ENCODE measurements at places on chromosomes 4 and X.

DNA sequence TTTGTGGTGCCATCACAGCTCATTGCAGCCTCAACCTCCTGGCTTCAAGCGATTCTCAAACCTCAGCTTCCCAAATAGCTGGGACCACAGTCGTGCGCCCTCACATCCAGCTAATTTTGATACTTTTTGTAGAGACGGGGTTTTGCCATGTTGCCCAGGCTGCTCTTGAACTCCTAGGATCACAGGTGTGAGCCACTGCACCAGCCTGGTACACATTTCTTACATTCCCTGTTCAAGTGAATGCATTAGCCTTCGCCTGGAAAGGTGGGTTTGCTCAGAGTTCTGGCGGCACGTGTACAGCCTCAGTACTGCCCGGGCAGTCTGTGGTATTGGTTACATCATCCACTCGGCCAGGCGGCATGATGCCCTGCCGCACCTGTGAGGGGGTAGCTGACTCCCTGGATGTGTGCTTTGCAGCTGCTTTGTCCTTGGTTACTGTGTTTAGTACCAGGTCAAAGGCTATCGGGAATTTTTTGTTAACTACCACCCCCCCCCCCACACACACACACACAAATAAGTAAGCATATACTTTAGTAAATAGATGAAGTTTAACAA lies 57.1 kb downstream of the TNIP2 start:
- no peak for DNase-seq

- no peak for DNase-seq
Measured at GRCh38 chr4:174926958-174927357, 8.8 kb downstream of the ADAM29 start.

DNA sequence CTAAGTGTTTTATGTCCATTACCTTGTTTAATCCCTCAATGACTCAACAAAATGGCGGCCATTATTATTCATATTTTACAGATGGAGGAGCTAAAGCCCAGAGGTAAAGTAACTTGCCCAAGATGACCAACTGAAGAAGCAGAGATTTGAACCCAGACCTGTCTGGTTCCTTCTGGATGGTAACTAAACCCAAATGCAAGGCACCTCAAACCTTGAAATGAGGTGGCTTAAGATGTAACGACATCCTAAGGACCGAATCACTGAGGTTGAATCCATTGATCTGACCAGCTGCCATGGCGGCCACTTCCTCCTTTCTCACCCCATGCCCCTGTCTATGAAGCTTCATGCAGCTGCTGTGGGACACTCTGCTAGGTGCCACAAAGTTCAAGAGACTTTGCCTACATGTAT lies 932 bp downstream of the TLR10 start:
- DNase-seq: no peak

GRCh38 chr4:159398236-159398638 lies 295.4 kb downstream of the RAPGEF2 start:
- no peak for DNase-seq

GRCh38 chr4:165301833-165302232 lies 25.6 kb upstream of the MSMO1 start:
- no peak for DNase-seq

GRCh38 chr4:3285558-3286334 lies 7.1 kb upstream of the RGS12 start:
- no peak for DNase-seq

DNA sequence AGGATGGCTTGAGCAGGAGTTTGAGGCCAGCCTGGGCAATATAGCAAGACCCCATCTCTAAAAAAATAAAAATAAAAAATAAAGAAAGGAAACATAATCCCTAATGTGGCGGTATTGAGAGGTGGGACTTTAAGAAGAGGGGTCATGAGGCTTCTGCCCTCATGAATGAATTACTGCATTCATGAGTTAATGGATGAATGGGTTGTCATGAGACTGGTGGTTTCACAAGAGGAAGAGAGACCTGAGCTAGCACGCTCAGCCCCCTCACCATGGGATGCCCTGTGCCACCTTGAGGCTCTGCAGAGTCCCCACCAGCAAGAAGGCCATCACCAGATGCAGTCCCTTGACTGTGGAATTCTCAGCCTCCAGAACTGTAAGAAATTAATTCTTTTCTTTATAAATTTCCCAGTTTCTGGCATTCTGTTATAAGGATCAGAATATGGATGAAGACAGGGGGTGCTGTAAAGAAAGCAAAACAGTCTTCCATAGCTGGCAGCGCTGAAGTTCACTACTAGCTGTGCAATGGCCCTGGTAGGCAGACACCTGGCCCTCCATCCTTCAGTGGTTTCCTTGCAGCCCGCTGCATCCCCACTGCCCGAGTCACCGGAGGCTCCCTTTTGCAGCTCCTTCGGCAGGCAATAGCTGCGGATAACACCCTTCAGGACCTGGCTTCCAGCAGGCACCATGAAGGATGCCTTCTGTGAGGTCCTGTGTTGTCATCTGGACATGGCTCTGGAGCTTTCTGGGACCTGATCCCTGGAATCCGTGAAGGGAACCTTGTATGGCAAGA lies 44.8 kb upstream of the NSG1 start:
- no peak for DNase-seq

DNA sequence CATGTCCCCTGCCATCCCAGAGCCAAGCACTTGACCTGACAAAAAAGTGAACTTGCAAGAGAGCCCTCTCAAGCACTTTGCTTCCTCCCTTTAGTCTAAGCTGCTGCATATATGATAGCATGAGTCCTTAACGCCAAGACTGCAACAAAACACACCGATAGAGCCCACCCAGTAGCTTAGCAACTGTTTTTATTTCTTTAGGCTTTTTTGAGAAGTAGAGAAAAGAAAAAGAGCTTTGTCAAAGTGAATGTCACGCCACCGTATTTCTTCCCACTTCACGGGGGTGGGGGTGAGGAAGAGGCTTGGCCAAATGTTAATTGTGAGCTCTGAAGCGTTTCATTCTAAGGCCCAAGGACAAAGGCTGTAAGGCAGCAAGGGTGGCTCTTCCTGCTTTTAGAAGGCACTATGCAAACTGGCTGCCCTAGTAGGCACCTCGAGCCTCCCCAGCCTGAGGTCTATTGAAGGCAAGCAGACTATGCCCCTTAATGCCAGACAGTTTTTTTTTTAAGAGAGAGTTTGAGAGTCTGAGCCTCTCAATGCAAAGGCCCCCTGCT lies 138.6 kb downstream of the HS6ST2 start:
- no peak for DNase-seq

GRCh38 chr4:113849771-113850170 lies 88.2 kb upstream of the CAMK2D start:
- no peak for DNase-seq

DNA sequence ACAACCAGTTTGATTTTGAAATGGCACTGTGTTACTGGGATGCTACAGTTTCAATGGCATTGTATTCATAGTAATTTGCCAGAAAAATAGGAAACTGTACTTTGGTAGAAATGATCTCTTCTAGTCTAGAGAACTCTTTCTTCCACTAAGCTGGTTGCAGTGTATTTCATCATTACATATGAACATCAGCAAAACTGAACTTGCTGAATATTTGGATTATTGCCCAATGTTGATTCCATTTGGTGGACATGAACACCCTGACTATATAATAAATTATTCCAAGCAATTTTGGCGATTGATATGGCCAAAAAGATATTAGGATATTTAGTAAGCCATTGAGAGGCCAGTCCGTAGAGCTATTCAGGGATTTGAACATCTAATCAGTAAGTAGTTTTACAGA lies 191.8 kb upstream of the CXorf66 start:
- DNase-seq: no peak

GRCh38 chrX:100980608-100981497 lies 11.3 kb downstream of the ARL13A start:
- DNase-seq: no peak

DNA sequence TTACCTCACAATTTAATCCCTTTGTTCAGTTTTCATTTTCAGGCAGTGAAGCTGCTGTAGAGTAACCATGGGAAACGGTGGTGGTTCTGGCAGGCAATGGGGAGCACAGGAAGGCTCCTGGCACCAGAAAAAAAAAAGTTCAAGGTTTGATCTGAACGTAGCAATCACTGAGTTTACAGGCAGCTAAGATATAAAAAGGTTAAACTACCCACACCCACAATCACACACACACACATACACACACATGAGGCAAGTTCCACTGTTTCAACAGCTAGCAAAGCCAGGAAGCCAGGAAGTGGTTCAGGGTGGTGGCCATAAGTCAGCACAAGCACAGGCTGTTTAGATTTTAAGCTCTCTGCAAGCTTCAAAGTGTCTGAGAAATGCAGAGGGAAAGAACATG lies at the start of gene SULT1B1:
Gene SULT1B1, minus strand, starts transcription at position 166 of the 400 bp plus-strand sequence. CDS start 5,403 bp downstream, outside the sequence.
- DNase-seq: peak; percentile 35

- DNase-seq: no peak
Measured at GRCh38 chrX:38768079-38768478, 33.2 kb upstream of the MID1IP1 start.

DNA sequence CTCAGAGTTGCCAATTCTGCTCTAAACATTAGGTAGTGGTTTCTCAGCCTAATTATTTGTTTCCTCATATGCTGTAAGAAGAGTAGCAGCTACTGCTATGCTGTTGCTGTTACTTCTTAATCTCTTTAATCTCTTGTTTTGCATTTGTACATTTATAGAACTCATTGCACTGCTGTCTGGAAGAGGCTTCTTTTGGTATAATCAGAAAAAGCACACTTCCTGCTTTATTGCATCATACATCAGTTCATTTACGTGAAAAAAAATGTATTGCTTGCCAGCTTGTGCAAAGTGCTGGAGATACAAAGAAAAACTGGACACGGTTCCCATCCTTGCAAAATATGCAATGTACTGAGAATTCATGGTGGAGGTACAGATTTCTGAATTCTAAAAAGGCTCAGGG lies 332.0 kb downstream of the GRXCR1 start:
- DNase-seq: no peak

DNA sequence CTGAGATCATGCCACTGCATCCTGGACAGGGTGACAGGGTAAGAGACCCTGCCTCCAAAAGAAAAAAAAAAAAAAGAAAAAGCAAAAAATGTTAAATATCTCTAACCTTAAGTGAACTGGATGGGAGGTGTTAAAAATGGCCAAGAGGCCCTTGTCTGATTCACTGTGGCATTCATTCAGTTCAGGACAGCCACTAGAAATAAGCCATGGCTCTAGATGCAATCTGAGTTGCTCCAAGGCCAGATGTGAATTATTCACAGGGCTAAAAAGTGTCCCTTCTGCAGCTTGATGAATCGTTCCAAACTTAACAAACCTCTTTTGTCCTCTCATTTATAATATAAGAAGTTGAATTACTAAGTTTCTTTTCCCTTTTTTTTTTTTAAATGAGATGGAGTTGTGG lies 63.7 kb upstream of the FBXW7 start:
- DNase-seq: no peak

DNA sequence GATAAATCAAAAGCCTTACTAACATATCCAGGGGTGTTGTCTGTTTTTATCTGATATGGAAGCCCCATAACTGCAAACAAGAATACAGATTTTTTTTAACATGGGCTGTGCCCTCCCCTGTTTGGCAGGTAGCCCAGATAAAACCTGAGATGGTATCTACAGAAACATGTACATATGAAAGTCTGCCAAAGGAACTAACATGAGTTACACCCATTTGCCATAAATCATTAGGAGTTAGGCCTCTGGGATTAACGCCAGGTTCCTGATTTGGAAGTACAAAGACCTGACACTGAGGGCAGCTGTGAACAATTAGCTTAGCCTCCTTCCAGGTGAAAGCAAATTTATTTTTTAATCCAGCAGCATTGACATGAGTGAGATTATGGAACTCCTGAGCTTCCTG lies 264.3 kb downstream of the TECRL start:
- no peak for DNase-seq

- DNase-seq: no peak
Measured at GRCh38 chrX:131792356-131792749, 230.7 kb upstream of the STK26 start.

GRCh38 chrX:150536455-150537116 lies 31.8 kb upstream of the MTM1 start:
- no peak for DNase-seq

DNA sequence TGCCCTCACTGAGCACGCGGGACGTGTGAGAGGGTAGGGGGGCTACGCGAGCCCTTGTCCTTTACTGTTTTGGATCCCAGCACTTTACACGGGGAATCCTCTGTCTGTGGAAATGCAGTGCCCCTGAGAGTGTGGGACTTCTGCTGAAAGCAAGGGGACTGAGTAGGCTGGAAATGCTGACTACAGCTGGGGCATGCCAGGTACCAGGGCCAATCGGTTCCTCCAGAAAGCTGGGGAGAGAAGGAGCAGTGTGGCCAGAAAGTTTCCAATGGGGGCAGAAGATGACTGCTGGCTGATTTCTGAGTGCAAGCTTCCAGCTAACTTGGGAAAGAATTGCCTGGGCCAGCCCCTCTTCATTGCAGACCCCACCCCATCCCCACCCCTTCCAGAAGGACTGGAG lies 1.5 kb downstream of the NHSL2 start:
- no peak for DNase-seq

DNA sequence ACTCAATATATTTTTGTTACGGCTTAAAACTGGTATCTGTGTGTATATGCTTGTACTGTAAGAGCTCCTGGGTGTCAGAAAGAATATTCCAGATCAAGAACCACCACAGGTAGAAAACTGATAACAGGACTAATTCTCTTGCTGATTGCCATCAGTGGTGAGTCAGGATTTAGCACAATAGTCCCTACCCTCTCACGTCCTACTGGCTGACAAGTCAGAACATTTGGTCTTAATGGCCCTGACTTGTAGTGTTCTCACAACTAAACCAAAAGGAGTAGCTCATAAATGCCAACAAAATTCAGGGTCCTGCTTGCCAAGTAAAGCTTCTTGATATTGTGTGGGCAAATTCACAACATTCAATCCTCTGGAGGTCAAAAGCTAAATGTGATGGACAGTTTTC lies 105.2 kb upstream of the MAB21L2 start:
- no peak for DNase-seq

- DNase-seq: no peak
Measured at GRCh38 chr4:55340266-55340665, 5.8 kb upstream of the SRD5A3 start.

DNA sequence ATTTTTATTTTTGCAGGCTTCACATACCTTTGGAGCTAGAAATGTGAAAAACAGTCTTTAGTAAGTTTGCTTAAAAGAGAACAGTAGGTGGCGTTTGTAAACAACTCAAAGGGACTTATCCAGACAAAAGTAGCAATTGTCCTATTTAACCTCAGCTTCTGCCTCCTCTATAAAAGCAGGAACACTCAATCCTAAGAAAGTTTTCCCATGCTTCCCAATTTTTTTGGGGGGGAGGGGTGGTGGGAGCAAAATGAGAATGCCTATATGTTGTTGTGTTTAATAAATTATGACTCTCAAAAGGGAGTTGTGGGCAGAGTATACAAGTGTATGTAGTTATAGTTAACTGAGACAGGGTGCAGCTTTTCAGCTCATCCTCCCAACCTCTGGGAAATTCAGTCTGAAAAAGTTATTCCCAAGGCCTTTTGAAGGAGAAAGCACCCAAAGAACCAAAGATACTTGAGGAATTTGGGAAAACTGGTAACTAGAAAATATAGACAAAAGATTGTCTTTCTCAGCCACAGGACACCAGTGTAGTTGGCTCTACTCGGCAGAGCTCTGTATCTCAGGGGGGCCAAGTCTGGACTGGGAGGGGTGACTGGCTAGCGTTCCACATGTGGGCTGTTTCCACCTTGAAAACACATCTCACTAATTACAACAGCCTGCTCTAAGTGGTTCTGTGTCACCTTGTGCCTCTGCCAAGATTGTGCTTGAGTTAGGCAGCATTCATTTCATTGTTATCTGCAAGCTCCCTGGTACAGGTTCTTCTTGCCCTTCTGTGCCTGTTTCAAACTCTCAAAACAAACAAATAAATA lies 2.8 kb downstream of the SFRP2 start:
- no peak for DNase-seq

GRCh38 chr4:6154875-6155274 lies 45.5 kb downstream of the JAKMIP1 start:
- no peak for DNase-seq

Data from stimulated activated naive CD8-positive, alpha-beta T cell treated with anti-CD3 and anti-CD28 coated beads, Interleukin-15, Interleukin-2, amounts not matched to agents 100 U/mL and 50 U/mL, for 24 hours (primary cell).